ENCODE measurements at places on chromosomes 3 and 15.

- DNase-seq: no peak
Measured at GRCh38 chr3:118641608-118642007, 393.0 kb downstream of the IGSF11 start.

DNA sequence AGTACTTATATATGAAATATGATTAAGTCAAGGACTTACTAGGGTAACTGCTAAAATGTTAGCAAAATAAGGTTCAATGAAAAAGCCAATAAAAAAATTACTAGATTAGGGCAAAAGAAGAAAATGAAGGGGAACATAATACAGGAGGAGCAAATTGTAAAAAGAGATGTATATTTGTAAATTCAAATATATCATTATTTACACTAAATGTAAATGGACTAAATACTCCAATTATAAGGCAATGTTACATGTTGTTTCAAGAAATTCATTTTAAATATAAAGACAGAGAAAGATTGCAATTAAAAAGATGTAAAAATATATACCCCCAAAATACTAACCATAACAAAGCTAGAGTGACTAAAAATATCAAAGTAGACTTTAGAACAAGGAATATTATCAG, 134.1 kb downstream of the EFHB start:
- no peak for DNase-seq

DNA sequence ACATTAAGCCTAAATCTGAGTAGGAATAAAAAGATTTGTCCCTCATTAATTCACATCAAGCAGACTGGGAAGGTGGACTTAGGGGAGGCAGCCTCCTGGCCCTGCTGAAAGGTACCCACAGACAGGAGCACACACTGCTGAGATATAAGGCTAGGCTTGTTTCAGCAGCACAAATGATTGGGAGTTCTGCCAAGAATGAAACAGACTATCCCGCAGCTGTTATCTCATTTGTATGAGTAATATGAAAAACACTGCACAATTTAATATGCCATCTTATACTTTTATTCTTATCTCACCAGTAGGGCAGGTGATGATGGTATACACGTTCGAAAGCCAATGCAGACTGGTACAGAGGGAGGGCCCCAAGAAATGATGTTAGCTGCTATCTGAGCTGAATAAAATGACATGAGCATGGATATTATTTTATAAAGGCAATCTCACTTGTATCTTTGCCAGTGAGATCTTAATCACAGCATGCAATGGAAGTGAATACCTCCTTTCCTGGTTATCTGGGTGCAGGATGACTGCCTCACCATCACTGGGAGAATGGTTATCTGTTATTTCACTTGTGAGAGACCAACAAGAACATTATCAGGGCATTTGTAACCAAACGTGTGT, 258.7 kb upstream of the PPP2R3A start:
- no peak for DNase-seq

DNA sequence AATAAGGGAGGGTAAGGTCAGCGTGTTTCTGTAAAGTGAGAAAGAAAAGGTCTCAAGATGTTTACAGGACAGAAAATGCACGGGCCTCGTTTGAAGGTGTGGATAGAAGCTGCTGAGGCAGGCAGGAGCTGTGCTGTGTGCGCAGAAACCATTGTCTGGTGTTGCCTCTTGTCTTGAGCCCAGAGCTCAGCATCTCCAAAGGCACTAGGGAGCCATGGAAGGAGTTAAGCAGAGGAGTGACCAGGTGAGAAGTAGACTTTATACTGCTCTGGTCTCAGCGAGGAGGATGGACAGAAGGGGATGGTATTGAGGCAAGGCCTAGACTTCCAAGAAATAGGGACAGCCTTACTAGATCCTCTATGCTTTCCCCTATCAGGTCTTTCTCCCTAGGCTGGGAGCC, 13.0 kb downstream of the CAND2 start:
- no peak for DNase-seq

DNA sequence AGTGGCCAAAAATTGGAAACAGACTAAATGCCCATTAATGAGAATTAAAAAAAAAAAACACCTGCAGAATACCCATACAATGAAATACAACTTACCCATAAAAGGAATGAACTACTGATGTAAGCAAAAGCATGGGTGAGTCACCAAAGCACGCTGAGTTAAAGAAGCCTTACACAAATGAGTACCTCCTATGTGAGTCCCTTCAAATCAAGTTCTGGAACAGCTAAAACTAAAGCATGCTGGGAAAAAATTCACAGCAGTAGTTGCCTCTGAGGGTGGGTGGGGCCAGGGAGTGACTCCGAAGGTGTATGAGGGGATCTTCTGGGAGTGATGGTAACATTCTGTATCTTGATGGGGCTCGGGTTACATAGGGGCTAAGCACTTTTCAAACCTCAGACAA, 11.4 kb downstream of the MYO5C start:
- no peak for DNase-seq

GRCh38 chr3:180036671-180037455, at the start of gene PEX5L:
TSS of gene PEX5L (minus strand) at chr3:180036937. CDS start at chr3:180036599, 338 bp downstream.
- DNase-seq: no peak
